ENCODE measurements at places on chromosomes 1 and 21. TPM values are rescaled to one million over a fixed set of nuclear protein-coding genes. Genes with fewer than 3 reads are reported as not detected.

Gene PPIAL4G
- not detected for total RNA-seq

Gene CASQ2
- total RNA-seq: not detected

Gene RNF220
- 84.5 TPM for total RNA-seq

Gene LRIF1
- 21.8 TPM for total RNA-seq

Gene PDC
- not detected for total RNA-seq

Gene DDR2
- total RNA-seq: 0.84 TPM

Gene PLPPR5
- not detected for total RNA-seq

Gene UTP25
- 12.7 TPM for total RNA-seq

Gene KDF1
- total RNA-seq: 23.0 TPM

Gene SLC5A9
- total RNA-seq: not detected

Gene KCNE1
- total RNA-seq: not detected

Gene NID1
- 0.32 TPM for total RNA-seq

Gene RXRG
- not detected for total RNA-seq

Gene CDC20
- total RNA-seq: 355 TPM

Gene CLCA4
- not detected for total RNA-seq
